Heart right ventricle (tissue), 16 donors: ENCODE measurements at places on chromosomes 5 and 9. TPM values are rescaled to one million over a fixed set of nuclear protein-coding genes. Genes with fewer than 3 reads are reported as not detected.

PRELID2 gene
- 13.9 TPM for total RNA-seq

DNAH5 gene
- 0.30 TPM for total RNA-seq

- H3K36me3 ChIP-seq: no peaks in the 10 kb centered on the region
- no peaks in the 10 kb centered on the region for H3K4me1 ChIP-seq
- H3K4me3 ChIP-seq: no peak overlapping the region
- H3K27ac ChIP-seq: no peak overlapping the region
- H3K27me3 ChIP-seq: no peaks in the 10 kb centered on the region
These were observed 202.8 kb downstream of the DMRTA1 start for GRCh38 chr9:22649384-22649783.

DNA sequence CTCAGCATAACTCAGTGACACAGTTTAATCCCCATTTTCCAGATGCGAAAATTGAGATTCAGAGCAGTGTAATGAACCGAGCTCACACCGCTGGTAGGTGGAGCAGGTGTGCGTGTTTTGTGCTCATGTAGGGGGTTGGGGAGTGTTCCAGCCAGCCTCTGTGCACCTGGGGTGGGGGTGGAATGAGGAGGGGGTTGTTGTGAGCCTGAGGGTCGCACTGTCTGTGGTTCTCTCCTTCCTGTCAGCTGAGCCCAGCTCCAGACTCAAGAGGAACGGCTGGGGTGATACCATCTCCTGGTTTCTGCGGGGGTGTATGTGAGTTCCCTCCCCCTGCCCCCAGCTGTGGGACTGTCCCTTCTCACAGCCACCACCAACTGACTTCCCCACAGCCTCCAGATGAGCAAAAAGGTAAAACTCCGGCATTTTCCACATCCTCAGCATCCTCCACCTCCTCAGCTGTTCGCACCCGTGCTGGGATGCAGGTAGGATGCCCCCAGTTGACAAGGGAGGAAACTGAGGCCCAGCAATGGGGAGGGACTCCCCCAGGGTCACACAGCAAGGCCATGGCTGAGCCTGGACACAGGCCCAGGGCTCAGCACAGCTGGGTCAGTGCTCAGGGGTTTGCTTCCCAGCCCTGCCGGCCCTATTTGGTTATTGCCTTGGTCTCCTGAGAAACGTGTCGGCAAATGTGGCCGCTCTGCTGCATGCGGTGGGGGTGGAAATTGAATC is 2.1 kb downstream of the SH2D3C start:
- H3K4me3 ChIP-seq: peak overlapping the region; percentile 36
- H3K4me1 ChIP-seq: peaks cover 28% of the 10 kb centered on the region
- no peaks in the 10 kb centered on the region for H3K27me3 ChIP-seq

DNA sequence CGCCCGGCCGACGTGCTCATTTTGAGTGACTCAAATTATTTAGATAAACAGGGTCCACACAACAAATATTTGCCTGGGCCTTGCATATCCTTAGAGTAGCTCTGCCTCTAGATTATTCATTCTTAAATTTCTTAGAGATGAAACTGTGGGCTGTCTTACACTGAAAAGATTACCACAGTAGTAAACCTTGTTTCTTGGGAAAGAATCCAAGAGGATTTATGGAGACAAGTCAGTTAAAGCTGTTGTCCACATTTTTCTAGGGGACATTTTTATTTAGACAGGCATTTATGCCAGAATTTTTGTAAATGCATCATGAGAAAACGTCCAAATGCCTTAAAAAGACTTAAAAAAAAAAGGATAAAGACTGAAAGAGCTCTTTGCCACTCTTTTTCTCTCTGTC is 32.6 kb upstream of the RANBP3L start:
- H3K4me1 ChIP-seq: no peaks in the 10 kb centered on the region
- H3K27ac ChIP-seq: no peak overlapping the region
- DNase-seq: no peak

DNA sequence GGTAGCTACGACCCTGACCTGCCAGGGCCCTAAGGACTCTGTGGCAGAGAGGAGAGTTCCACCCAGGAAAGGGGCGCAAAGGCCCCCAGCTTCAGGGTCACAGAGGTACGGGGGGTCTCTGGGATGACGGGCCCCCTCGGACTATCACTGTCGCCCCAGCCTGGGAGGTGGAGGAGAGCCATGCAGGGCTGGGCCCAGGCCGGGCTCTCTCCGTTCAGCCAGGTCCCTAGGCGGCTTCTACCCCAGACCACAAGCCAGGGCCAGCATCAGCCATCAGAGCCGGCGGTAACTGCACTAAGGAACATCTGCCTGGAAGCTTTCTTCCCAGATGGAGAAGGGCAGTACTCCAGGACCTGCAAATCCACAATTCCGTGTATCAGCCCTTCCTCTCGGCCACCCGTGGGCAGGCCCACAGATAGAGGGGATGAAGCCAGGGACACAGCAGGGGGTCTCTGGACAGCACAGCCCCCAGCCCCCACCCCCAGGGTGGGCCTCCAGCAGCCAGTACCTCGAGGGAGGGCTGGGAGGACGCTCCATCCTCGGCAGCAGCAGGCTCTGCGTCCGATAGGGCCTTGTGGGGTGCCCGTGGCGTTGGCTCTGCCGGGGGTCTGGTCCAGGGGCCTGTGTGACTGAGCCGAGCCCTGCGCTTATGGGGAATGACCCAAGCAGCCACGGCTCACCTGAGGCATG is 38.4 kb downstream of the NACC2 start:
- H3K4me3 ChIP-seq: no peak overlapping the region
- peaks cover 86% of the 10 kb centered on the region for H3K4me1 ChIP-seq
- no peak overlapping the region for H3K27ac ChIP-seq
- DNase-seq: no peak
- H3K36me3 ChIP-seq: no peaks in the 10 kb centered on the region
- no peaks in the 10 kb centered on the region for H3K27me3 ChIP-seq

DNA sequence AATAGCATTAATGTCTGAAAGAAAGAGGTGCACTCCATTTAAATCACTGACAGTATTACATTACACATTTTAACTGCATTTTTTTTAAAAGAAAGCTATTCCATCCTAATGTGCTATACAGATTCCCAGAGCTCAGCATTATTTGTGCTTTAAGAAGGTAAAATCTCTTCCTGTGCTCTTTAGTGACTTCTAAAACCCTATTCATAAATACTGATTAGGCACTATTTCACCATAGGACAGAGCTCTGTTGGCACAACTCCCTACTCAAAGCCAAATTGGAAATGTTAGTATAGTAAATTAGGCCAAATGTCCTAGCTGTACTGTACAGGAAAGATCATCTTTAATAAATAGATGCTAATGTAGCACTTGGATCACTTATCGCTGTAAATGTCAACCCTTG is 262.5 kb downstream of the TUSC1 start:
- H3K4me1 ChIP-seq: no peaks in the 10 kb centered on the region
- H3K36me3 ChIP-seq: no peaks in the 10 kb centered on the region

CER1 gene
- total RNA-seq: not detected

DNA sequence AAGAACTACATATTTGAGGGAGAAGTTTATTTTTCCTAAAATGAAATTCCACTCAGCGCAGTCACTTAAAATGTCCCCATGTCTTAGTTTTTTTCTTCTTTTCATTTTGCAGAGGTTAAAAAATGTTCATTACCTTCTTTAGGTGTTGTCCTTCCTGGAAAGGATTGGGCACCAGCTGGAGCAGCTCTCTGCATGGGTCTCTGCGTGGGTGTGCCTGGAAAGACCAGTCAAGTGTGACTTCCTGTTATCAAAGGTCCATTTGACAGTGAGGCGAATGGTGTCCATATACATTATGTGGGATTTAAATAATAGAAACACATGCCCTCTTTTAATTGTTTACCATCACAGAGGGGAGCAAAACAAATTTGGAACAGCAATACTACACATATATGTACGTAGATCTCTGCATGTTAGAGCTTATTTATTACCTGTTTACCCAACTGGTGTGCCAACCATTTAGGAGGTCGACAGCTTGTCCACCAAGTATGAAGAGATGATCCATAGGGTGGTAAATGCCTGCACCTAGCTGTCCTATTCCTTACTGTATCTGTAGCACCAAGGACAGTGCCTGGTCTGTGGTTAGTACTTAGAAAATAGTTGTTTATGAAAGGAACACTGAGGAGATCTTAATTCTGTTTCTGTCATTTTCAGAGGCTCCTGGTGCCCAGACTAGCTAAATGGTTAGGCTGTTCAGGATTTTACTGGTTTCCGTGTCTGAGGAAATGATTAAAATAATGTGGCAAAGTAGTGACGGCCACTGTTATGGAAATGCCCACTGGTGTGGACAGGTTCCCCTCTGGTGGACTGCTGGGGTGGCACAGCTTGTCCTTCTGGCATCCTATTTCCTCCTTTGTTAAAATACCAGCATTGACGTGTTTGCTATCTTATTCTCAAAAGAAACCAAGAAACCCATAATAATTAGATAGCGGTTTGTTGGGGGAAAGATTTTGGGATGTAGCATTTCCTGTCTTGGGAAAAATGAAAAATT is 200.4 kb downstream of the MAST4 start:
- no peak for DNase-seq
- H3K4me1 ChIP-seq: no peaks in the 10 kb centered on the region
- no peaks in the 10 kb centered on the region for H3K36me3 ChIP-seq
- no peak overlapping the region for H3K27ac ChIP-seq

CCDC183 gene
- 2.4 TPM for total RNA-seq

GRCh38 chr9:71733176-71733575 is 35.1 kb downstream of the CEMIP2 start:
- peaks cover 87% of the 10 kb centered on the region for H3K36me3 ChIP-seq
- H3K27me3 ChIP-seq: no peaks in the 10 kb centered on the region
- no peaks in the 10 kb centered on the region for H3K4me1 ChIP-seq
- DNase-seq: no peak
- H3K27ac ChIP-seq: no peak overlapping the region
- H3K4me3 ChIP-seq: no peak overlapping the region

DNA sequence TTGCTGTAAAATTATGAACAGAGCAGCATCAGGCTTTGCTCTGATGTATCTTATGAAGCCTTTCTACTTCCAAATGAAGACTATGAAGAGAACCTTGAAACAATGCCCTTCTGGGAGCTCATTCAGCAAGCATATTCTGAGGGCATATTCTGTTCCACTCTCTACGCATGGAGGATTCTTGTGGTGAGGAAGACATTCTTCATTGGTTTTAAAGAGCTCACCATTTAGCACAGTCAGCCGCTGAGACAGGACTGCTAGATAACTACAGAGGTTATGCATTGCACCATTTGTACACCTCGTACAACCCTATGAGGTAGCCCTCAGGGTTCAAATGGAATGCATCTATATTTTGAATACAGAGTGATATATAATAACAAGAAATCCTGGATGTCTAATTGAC is 61.0 kb downstream of the INVS start:
- H3K27ac ChIP-seq: no peak overlapping the region
- H3K4me3 ChIP-seq: no peak overlapping the region
- H3K27me3 ChIP-seq: no peaks in the 10 kb centered on the region
- H3K36me3 ChIP-seq: no peaks in the 10 kb centered on the region

RUSC2 gene
- total RNA-seq: 26.1 TPM

GRCh38 chr5:4018007-4018406 is 422.4 kb downstream of the IRX1 start:
- peak overlapping the region; percentile 46 for H3K27ac ChIP-seq
- H3K27me3 ChIP-seq: no peaks in the 10 kb centered on the region
- peaks cover 13% of the 10 kb centered on the region for H3K4me1 ChIP-seq
- no peaks in the 10 kb centered on the region for H3K36me3 ChIP-seq

DNA sequence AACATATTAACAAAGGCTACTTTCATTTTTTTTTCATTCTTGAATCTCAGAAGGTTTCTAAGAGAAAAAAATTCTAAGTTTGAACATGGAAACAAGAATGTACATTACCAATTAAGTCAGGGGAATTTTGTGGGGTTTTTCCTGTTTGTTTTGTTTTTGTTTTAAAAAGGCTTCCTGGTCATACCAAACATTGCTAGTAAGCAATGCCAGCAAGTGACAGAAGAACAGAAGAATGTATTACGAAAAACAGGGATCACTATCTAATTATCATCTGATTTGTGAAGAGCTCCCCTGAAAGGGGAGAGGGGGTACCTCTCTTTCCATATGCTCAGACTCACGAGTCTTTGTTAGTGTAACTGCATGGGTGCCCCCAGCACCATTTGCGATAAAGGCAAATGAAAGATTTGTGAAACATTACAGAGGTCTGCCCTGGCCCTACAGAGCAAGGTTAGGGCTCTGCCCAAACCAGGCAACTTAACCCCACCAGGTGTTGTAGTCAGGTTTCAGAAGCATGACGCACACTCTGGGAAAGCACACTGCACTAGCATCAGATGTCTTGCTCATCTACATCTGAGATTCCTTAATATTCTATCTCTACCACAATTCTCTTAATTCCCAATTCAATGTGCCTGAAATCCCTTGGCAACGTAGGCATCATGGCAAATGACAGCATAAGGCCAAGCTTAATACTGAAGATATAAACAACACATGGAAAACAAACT is 268.2 kb downstream of the MLLT3 start:
- H3K27me3 ChIP-seq: no peaks in the 10 kb centered on the region
- H3K4me3 ChIP-seq: no peak overlapping the region
- no peak for DNase-seq

DNA sequence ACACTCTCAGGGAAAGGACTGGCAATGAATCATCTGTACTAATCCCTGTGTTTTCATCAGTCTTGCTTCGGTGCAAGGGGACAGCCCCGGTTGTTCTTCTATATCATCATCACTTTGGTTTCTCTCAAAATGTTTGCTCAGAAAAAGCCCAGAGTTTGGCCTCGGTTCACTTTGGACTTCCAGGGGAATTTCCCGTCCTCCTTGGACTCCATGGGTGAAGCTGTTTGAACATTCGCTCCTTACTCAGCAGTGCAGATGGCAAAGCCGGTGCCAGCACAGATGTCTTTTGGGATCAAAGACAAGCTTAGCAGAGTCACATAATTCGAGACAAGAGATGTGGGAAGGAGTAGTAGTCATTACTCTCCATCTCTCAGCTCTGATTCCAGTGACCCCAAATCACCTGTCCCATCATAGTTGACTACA is 69.8 kb upstream of the TNFSF8 start:
- H3K4me1 ChIP-seq: no peaks in the 10 kb centered on the region
- peaks cover 21% of the 10 kb centered on the region for H3K27me3 ChIP-seq
- no peak for DNase-seq
- H3K36me3 ChIP-seq: no peaks in the 10 kb centered on the region

DNA sequence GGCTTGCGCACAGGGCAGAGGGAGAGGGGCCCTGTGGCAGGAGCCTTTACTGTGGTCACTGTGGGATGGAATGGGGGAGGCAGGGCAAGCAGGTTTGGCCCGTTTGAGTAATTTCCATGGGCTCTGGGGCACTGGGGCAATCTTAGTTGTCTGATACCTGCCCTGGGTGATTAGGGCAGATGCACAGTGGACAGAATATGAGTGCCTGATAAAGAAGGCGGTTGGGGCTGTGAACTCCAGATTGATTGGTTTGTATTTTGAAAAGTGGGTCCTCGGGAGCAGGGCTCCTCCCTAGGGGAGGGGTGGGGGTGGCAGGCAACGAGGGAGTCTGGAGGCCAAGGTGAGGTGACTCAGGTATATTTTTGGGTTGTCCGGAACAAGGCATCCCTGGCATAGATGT is 247.5 kb downstream of the NSG2 start:
- H3K4me1 ChIP-seq: peaks cover 3% of the 10 kb centered on the region
- H3K36me3 ChIP-seq: no peaks in the 10 kb centered on the region
- no peak for DNase-seq
- H3K27ac ChIP-seq: no peak overlapping the region
- H3K4me3 ChIP-seq: no peak overlapping the region
- peaks cover 7% of the 10 kb centered on the region for H3K27me3 ChIP-seq

PLPPR1 gene
- total RNA-seq: not detected

YTHDC2 gene
- 16.7 TPM for total RNA-seq

SLC36A2 gene
- not detected for total RNA-seq
